Thyroid gland (tissue), 4 donors: ENCODE measurements at places on chromosomes 12 and 14. TPM values are rescaled to one million over a fixed set of nuclear protein-coding genes. Genes with fewer than 3 reads are reported as not detected.

EML5 gene
- total RNA-seq: 3.8 TPM

STAC3 gene
- total RNA-seq: not detected

RNASE11 gene
- total RNA-seq: not detected

CMA1 gene
- not detected for total RNA-seq

DNA sequence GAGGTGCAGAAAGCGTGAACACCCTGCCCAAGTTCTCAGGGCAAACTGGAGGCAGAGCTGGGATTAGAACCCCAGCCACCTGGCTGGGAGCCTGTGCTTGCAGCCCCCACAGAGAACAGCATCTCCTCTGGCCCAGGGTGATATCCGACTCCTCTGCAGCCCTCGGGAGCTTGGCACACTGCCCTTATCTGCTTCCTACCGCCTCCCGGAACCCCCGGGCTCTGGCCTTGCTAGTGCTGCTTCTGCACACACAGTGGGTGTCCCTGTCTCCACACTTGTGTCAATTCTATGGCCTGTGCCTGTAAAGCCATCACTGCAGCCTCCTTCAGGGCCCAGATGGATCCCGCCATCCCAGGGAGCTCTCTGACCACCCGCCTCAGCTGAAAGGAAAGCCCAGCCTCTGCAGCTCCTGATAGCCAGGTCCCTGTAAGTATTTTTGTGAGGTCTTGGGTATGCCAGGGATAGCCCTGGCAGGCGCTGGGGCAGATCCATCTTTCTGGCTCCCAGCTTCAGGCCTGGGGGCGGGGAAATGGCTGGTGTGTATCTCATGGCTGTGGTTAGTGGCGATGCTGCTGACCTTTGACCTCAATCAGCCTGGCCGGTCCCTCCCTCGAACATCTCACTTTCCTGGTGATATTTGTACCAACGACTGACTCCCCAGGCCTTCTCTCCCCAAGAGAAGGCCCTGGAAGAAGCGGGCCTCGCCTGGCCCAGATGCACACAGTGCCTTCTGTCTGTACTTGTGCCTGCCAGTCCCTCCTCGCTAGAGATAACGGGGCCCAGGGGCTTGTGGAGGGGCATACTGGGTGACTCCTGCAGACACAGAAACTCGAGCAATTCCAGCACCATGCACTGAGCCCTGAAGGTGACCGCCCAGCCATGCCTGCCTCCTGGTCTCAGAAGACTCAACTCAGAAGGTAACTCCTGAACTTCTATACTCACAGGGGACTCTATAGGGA, 183.8 kb downstream of the CALM1 start:
- no peak overlapping the region for H3K4me3 ChIP-seq
- no peaks in the 10 kb centered on the region for H3K4me1 ChIP-seq
- no peaks in the 10 kb centered on the region for H3K27me3 ChIP-seq
- no peak overlapping the region for H3K27ac ChIP-seq
- no peak for DNase-seq
- H3K36me3 ChIP-seq: peaks cover 3% of the 10 kb centered on the region

DNA sequence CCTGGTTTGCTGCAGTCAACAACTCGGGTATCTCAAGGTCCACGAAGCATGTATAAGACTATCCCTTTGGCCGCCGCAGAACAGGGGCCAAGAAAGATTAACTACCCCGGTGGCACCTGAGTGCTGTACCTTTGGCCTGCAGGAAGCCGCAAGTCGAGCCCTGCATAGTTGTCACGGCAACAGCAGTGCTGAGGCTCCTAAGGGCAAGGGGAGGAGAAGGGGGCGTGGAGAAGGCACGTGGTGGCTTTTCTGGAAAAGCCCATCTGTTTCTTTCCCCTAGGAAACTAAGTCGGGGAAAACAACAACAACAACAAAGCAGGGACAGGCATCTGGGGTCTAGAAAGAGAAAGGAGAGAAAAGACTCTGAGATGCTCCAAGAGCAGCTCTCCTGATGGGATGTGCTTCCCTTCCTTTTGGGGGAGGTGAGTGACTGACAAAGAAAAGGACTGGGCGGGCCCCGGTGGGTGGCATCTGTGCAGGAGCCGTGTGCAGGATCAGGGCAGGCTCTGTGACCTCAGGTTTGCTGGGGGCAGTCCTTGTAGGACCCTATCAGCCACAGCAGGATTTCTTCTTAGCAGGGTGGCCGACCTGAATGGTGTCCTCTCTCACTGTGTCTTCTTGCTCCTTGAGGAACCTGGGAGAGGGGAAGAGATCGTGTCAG, 123.9 kb downstream of the PRMT8 start:
- H3K27ac ChIP-seq: no peak overlapping the region
- peaks cover 3% of the 10 kb centered on the region for H3K4me1 ChIP-seq
- no peak overlapping the region for H3K4me3 ChIP-seq
- no peaks in the 10 kb centered on the region for H3K36me3 ChIP-seq
- DNase-seq: no peak

PTHLH gene
- 2.1 TPM for total RNA-seq

GRCh38 chr12:120366845-120367232, 2.1 kb downstream of the MSI1 start:
- H3K36me3 ChIP-seq: no peaks in the 10 kb centered on the region
- no peak overlapping the region for H3K4me3 ChIP-seq
- no peaks in the 10 kb centered on the region for H3K27me3 ChIP-seq
- DNase-seq: no peak

DNA sequence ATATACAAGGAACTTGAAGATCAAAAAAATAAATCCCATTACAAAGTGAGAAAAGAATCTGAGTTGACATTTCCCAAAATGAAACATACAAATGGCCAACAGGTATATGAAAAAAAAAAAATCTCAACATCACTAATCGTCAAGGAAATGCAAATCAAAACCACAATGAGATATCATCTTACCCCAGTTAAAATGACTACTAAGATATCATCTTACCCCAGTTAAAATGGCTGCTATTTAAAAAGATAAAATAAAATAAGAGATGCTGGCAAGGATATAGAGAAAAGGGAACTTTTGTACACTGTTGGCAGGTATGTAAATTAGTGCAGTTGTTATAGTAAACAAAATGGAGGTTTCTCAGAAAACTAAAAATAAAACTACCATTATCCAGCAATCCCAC, 44.4 kb downstream of the PLEKHG7 start:
- H3K27me3 ChIP-seq: no peaks in the 10 kb centered on the region
- no peak overlapping the region for H3K4me3 ChIP-seq
- H3K4me1 ChIP-seq: no peaks in the 10 kb centered on the region
- no peak for DNase-seq
- no peak overlapping the region for H3K27ac ChIP-seq

GRCh38 chr12:119235197-119235751, 56.5 kb downstream of the HSPB8 start:
- no peak overlapping the region for H3K27ac ChIP-seq
- no peaks in the 10 kb centered on the region for H3K36me3 ChIP-seq
- no peaks in the 10 kb centered on the region for H3K27me3 ChIP-seq
- DNase-seq: no peak
- H3K4me3 ChIP-seq: no peak overlapping the region

DNA sequence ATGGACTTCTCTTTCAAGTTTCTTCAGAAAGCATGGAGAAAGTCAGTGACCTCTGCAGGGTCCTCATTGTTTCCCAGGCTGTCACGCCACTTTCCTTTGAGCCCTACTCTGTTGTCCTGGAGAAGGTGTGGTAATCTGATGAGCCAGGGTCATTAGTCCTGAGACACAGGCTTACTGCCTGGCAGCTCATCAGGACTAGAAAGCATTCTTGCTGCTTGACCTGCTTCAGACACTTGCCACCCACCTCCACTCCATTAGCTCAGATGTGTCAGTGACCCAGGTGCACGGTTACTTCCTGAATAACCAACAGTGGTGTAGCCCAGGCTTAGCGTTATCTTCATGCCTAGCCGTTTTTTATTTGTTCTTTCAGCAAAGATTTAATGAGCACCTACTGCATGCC, 93.9 kb downstream of the FGD4 start:
- no peak for DNase-seq
- no peak overlapping the region for H3K27ac ChIP-seq
- H3K36me3 ChIP-seq: no peaks in the 10 kb centered on the region
- no peaks in the 10 kb centered on the region for H3K27me3 ChIP-seq

GRCh38 chr14:104521816-104522745, 57.5 kb upstream of the C14orf180 start:
- H3K27ac ChIP-seq: no peak overlapping the region
- H3K4me1 ChIP-seq: no peaks in the 10 kb centered on the region
- DNase-seq: no peak
- no peaks in the 10 kb centered on the region for H3K36me3 ChIP-seq

- no peaks in the 10 kb centered on the region for H3K27me3 ChIP-seq
- no peaks in the 10 kb centered on the region for H3K36me3 ChIP-seq
- DNase-seq: no peak
- H3K4me3 ChIP-seq: no peak overlapping the region
- H3K27ac ChIP-seq: no peak overlapping the region
- no peaks in the 10 kb centered on the region for H3K4me1 ChIP-seq
Measured at GRCh38 chr12:24231298-24231697, 281.8 kb upstream of the SOX5 start.

- H3K27ac ChIP-seq: peak overlapping the region; percentile 76
- H3K27me3 ChIP-seq: no peaks in the 10 kb centered on the region
- no peaks in the 10 kb centered on the region for H3K36me3 ChIP-seq
- H3K4me3 ChIP-seq: no peak overlapping the region
- H3K4me1 ChIP-seq: peaks cover 22% of the 10 kb centered on the region
Measured at GRCh38 chr14:94390372-94391086, 2.1 kb upstream of the SERPINA1 start.
